ENCODE measurements at places on chromosomes 12 and 14.

DNA sequence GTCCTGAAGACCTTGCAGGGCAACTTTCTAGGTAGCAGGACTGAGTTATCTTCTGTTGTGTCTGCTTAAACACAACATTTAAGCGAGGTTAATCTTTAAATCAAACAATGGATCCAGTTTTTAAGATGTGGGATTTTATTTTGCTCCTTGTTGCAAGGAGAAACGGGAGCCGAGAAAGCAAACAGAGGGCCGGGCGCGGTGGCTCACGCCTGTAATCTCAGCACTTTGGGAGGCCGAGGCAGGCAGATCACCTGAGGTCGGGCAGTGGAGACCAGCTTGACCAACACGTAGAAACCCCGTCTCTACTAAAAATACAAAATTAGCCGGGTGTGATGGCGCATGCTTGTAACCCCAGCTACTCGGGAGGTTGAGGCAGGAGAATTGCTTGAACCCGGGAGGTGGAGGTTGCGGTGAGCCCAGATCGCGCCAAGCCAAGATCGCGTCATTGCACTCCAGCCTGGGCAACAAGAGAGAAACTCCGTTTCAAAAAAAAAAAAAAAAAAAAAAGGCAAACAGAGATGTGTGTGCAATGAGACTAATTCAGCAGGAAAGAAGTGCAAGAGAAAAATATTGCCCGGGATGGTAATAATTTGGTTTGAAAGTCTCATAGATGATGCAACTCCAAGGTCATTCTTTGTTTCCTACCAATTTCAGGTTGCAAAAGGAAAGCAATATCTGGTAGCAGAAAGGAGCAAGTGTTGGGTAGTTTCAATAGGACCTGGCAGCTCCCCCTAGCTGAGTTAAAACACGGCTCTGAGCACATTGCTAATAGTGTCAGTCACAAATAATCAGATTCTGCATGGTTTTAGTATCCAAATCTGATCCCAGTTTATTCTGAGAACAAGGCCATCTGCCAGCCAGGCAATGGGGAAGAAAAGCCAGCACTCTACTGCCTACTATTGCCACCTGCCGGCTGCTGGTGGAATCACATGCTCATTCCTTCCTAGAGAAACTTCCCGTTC is 141.4 kb downstream of the PPM1H start:
- DNase-seq, result peak; percentile 58

DNA sequence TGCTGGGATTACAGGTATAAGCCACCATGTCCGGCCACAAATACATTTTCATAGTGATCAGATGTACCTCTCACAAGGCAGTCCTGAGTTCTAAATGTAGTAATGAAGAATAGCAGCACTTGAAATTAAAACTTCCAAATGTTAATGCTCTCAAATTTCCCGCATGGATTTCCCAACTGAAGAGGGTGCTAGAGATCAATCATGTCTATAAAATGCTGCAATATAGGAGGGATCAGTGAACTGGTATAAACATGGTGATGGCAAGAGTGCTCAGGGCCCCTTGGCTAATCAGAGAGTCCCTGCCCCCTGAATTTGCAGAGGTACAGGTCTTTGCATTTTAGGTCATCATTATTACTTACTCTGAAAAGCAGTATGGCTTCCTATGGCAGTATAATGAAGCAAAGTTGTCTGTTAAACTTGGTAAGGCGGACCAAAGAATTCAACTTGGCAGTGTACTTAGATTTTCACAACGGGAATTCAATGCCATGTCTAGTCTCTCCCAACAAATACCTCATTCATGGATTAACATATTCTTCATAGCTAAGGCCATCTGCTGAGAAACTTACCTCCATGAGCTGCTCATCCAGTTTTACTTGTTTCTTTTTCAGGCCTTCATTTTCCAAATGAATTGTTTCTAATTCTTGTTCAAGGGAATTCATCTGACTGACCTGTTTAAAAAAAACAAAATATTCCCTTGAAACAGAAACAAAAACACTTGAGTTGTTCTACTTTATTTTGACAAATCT is 67.0 kb upstream of the SAV1 start:
- no peak for DNase-seq

DNA sequence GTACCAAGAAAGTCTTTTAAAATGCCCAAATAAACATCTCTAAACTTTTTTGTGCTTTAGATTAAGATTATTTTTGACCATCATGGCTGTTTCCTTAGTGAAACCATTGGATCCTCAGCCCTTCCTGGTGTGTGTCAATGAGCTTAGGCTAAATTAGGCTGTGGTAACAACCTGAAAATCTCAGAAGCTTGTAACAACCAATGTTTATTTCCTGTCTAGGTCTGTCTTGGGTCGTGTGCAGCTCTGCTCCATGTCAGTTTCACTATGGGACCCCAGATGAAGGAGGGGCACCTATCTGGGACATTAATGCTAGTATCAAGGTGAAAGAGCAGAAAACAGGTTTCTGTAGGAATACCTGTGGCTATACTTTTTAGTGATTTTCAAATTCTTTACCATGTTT is 49.9 kb downstream of the KCNMB4 start:
- no peak for DNase-seq

- no peak for DNase-seq
Measured at GRCh38 chr12:28024231-28024995, 51.9 kb upstream of the PTHLH start.

- DNase-seq, result no peak
Measured at GRCh38 chr14:94935706-94936300, 165.9 kb upstream of the GSC start.

- no peak for DNase-seq
Measured at GRCh38 chr12:79615596-79616560, 74.9 kb downstream of the PAWR start.

DNA sequence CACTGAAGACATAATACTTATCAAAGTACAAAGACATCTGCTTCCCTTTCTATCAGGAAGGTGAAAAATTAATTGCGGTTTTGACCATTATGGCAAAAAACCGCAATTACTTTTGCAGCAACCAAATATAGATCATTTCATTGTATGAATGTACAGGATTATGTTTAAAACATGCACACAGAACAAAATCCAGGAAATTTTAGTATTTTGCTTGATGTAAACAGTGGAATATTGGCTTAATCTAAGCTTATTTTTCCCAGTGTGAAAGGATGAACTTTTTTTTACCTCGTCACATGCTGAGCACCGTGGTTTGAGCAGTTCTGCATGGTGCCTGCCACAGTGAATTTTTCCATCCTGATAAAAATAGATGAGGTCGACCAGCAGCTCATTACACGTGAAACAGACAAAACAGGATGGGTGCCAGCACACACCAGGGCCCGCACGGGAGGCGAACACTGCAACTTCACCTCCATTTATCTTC is 121.2 kb downstream of the PRICKLE1 start:
- no peak for DNase-seq

DNA sequence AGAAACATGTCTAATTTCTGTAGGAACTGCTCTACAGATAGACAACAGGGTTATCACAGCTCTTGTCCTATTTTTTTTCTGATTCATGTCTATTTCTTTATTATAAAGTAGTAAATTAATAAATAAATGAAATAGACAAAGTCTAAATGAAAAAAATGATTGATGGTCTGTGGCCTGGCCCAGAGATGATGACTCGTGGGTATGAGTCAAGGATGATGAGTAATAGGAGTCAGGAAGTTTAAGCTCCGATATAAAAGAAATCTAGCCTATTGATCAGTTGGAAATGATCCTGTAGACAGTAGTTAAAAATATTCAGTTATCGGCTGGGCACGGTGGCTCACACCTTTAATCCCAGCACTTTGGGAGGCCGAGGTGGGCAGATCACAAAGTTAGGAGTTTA is 90.6 kb upstream of the RTL1 start:
- no peak for DNase-seq

- DNase-seq, result no peak
Measured at GRCh38 chr14:61090432-61091216, 109.6 kb downstream of the SLC38A6 start.

- no peak for DNase-seq
Measured at GRCh38 chr14:53626761-53627160, 329.9 kb downstream of the BMP4 start.

All from CD4-positive, alpha-beta T cell treated with Interleukin-15 for 1 hour (primary cell).